Epithelial cell of proximal tubule (primary cell): ENCODE measurements at places on chromosomes 3 and 15. TPM values are rescaled to one million over a fixed set of nuclear protein-coding genes. Genes with fewer than 3 reads are reported as not detected.

DNA sequence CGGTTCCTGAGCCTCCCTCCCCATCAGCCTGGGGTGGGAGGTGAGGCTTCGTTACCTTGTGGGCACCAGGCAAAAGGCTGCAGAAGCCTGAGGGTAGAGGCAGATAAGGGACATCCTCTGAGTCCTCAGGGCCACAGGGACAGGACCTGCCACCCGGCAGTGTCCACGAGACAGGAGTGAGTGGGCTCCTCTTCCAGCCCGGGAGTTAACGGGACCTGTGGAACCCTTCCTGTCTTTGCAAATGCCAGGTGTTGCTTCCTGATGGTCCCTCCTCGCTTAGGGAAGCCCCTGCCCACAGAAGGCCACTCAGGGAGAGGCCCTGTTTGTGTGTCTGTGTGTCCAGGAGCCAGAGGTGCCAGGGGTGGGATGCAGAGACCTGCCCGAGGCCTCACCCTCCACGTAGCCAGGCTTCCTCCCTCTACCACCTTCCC lies 111.1 kb upstream of the ALDH1A3 start:
- no peak for DNase-seq

DNA sequence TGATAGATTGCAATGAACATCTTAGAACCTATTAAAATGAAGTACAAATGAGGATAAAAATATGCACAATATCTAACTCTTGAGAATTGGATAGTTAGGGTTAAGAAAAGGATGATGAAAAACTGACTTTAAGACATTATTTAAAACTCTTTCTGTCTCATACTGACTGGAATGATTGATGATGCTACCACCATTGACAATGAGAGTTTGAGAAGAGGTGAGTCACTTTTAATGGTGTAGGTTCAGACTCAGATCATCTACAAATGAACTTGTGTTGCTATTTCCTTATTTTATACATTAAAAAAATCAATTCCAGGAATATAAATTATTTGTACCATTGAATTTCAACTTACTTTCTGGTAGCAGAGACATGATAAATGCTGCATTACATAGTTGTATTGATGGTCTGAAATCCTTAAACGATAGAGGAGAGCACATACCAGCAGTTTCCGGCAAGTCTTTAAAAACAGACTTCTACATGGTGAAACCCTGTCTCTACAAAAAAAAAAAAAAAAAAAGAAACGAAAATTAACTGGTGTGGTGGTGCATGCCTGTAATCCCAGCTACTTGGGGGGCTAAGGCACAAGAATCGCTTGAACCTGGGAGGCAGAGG lies 409.0 kb downstream of the OTOL1 start:
- no peak for DNase-seq

The SACM1L gene
- total RNA-seq, result 15.2 and 23.8 TPM in 2 replicates

The PSMA4 gene
- total RNA-seq, result 223 and 359 TPM in 2 replicates

DNA sequence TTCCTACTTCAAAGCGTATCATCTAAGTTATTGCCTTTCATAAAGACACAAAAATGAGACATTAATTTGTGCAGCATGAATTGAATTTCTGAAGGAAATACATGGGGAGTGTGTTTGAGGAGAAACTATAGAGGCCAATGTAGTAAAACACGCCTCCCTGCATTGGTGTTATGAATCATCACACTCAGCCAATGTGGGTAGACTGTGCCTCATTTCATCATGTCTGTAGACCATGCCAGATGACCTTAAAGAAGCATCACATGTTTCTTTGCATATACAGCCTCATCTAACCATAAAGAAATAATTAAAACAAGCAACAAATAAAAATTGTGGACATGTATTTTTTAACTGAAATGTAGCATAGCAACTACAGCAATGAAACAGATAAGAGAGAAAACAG lies 486.0 kb upstream of the ADAMTS9 start:
- DNase-seq, result no peak

DNA sequence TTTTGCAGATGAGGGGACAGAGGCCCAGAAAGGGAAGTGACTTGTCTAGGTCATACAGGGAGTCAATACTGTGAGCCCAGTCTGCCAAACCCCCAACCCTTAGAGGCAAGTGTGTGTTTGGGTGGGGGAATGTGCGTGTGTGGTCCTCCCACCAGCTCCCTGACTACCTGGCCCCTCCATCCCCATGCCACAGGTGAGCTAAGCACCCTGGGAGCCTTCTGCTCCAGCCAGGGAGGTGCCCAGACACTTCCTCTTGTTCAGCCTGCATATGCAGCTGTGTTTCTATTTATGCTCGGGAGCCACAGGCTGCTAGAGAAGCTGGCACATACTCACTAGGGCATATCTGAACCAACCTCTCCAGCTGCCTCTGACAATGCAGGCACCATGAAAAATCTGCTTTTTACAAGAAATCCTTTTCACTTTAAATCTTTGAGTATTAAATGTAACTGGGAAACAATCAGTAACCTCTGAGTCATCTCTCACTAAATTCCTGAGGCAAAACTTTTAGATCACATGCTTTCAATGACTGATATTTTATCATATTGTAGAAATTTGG lies 20.7 kb downstream of the TBC1D2B start:
- DNase-seq, result no peak

DNA sequence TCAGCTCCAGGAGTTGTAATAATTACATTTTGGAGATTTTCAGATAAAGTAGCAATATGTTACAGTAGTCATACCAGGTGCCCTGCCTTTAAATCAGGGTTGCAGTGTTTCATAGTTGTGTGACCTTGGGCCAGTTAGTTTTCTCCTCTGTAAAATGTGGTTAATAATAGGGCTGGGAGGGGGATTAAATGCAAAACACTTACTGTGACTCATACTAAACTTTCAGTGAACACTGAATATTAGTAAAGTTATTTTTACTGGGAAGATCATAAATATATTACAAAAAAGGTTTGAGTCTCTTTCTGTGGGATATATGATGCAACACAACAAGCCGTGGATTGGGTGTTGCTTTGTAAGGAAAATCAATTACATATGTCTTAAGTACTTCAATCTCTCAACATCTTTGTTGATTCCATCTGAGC lies 1.1 kb upstream of the EBLN2 start:
- DNase-seq, result no peak

- DNase-seq, result no peak
These were observed 552 bp upstream of the XYLB start for GRCh38 chr3:38345879-38346586.

GRCh38 chr3:79564192-79564591 lies 203.6 kb downstream of the ROBO1 start:
- no peak for DNase-seq

The ZMYND10 gene
- total RNA-seq, result 0.92 and 3.1 TPM in 2 replicates

DNA sequence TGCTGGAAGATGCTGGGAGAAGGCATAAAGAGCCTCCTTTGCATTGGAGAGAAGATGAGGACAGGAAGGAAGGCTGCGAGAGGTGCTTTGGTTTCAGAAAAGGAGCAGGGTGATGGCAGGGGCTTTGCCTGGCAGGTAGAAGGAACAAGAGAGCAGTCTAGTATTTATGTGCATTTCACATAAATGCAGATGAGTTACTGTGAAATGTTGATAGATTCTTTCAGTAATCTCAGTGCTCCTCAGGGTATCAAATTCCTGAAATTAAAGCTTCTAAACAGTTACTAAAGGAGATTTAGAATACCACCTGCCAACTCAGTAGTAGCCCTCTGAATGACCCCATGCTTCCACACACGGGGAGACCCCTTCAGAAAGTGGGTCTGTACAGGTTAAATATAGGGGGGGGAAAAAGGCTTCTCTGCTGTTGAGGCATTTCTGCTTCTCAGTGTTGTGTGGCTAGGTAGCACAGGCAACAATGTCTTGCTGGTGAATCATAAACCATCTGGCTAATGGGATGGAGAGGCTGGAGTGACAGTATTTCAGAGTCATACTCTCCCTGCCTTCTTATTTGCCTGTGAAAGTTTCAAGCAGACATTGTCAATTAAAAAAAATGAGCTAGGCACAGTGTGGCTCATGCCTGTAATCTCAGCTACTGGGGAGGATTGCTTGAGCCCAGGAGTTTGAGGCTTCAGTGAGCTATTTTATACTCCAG lies 14.3 kb upstream of the FBXL22 start:
- DNase-seq, result peak; percentile 73

DNA sequence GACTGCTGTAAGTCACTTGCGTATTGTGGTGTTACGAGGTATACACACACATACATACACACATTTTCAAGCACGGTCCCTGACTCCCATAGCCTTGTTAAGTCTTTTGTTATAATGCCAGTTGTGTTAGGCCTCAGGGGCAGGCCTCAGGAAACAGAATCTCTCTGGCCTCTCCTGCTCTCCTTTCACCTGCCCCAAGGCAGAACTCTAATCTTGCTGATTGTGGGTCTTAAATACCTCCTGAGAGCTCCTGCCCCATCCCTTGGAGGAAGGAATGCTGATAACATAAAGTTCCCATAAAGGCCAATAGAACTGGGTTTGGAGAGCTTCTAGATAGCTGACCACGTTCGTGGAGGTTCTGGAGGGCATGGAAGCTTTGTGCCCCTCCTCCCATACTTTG lies 3.9 kb upstream of the NIT2 start:
- no peak for DNase-seq

- no peak for DNase-seq
These were observed 92.1 kb downstream of the DUT start for GRCh38 chr15:48423342-48423741.

The RBM15B gene
- 25.6 and 39.1 TPM in 2 replicates for total RNA-seq

DNA sequence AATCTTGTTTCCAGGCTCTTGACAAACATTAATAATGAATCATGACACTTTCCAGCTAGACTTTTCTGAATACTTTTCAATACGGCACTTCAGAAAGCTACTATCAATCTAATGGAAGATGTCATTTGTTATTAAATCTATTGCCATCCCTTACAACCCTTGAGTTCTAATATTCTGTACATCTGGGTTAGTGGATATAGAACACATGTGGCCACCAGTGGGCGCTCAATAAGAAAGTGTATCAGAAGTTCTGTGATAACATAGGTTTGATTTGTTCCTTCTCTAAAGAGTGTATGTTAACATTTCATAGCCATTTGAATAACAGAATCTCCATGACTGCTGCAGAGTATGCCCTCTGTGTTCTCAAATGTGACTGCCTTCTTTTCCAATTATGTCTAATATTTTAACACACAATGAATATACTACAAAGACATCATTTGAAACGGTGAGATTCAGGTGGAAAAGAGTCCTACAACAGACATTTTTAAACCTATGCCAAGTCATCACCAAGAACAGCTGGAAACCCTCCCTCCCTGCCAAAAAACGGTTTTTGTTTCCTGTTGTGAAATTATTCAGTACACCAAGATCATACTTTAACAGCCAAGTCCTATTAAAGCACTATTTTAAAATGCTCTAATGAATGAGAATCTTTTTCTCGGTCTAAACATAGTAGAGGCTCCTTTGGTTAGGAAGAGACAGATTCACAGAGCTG lies 22.2 kb downstream of the ALDH1A2 start:
- no peak for DNase-seq

GRCh38 chr15:70882361-70882760 lies 9.9 kb downstream of the THAP10 start:
- no peak for DNase-seq
